ENCODE measurements at places on chromosomes 1 and 21.

DNA sequence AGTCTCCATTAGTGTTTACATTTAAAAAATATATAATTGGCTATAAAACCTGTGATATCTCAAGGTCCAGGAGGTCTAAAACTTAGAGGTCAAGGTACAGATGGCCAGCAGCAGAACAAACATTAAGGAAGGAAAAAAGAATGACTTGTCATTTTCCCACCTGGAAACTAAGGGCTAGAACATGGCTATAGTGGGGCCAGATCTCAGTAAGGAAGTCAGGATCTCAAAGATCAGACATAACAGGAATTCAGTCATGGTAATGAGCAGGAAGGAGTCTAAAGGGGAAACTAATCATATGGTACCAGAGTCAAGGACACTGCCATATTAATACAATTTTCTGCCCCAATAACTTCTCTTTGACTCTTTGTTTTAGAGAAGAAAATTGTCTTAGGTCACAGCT lies 1018.8 kb downstream of the PLA2G4A start:
- no peak for DNase-seq

DNA sequence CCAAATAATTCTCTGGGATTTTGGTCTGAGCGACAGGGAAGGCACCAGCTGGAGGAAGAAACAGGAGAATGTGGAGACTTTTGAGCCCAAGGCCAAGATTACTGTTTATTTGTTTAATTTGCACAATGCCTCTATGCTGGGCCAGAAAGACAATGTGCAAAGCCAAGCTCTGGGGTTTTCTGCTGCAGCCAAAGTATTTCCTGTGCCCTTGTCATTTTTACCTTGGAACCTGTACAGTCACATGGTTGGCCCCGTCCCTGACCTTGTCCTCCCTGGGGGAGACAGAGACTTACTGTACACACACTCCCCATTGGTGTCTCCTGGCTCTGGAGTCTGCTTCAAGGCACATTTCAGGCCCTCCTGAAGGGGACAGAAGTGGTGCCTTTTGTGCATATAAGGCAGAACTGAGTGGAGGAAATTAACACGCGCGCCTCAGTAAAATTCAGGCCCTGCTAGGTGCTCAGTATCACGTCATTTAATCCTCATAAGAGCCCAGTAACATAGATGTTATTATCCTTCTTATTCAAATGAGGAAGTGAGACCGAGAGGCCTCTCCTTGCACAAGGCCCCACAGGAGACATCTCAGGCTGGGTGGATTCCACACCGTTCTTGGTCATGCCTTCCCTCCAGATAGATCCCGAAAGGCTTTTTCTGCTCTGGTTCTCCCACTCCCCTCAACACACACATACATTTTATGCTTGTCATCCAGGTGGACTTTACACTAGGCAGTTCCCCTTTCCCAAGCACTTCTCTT lies 21.1 kb downstream of the C1orf115 start:
- no peak for DNase-seq

DNA sequence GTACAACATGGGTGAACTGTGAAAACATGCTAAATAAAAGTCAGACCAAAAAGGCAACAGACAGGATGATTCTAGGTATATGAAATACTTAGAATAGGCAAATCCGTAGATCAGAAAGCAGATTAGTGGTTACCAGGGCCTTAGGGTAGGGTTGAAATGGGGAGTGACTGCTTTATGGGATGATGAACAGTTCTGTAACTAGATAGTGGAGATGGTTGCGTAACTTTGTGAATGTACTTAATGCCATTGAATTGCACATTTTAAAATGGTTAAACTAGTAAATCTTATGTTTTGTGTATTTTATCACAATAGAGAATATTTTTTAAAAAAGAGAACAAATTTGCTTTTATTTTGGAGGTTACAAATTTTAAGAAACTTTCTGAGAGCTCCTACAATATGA lies 17.4 kb downstream of the ZNF326 start:
- no peak for DNase-seq

GRCh38 chr1:190250368-190250767 lies 227.3 kb downstream of the BRINP3 start:
- no peak for DNase-seq

DNA sequence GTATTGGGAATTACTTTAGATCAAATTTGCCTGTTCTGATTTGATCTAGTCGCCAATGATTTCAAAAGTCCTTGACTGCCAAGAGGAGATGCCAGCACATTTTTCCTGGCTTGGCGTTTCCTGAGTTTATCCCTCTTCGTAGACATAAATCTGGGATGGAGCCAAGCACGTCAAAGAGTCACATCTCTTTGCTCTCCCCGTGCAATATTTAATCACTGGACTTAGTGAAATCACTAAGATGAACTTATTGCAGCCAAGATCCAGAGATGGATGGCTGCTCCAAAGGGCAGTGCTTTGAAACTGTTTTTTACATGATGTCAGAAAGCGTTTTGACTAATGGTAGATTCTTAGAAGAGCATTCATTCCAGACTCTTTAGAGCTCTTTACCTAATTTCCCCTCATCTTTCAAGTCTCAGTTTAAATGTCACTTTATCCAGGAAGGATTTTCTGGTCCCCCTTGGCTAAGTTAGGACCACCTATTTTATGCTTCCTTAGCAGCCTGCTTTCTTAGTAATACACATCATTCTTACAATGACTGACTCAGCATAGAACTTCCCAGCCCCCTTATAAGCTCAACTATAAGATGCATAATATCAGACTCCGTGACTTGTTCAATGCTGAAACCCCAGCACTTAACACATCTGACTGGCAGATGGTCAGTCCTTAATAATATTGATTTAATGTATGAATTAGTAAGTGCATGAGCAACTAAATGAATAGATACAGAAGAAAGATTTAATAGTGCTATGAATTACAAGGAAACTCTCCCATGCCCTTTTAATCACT lies 94.4 kb upstream of the GREM2 start:
- no peak for DNase-seq
